NCI-H446 (cell line): ENCODE measurements at places on chromosomes 4 and X.

- peak; percentile 5 for DNase-seq
Measured at GRCh38 chr4:81214881-81215868, at the start of gene PRKG2. Gene PRKG2 (minus strand): TSS chr4:81215222. CDS start chr4:81205047, 10,175 bp downstream.

GRCh38 chr4:115687052-115687755, 573.8 kb upstream of the NDST4 start:
- no peak for DNase-seq

GRCh38 chr4:171524903-171525302, 288.3 kb upstream of the GALNTL6 start:
- no peak for DNase-seq

GRCh38 chrX:115547448-115547847, 13.5 kb upstream of the PLS3 start:
- DNase-seq: no peak

DNA sequence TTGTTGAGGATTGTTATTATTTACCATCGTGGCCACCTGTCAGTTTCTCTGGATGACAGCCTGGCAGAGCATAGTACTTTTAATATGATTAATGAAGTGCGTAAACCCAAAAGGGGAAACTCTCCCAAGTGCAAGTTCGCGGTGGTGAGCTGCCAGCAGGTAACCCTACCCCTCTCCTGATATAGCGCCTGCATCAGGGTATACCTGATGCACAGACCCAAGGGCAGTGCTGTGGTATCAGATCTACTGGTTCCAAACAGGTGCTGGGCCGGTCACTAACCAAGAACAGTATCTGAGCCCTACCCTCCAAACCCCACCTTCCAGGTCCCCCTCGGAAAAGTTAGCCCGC, 1.6 kb downstream of the RNF150 start:
- no peak for DNase-seq

DNA sequence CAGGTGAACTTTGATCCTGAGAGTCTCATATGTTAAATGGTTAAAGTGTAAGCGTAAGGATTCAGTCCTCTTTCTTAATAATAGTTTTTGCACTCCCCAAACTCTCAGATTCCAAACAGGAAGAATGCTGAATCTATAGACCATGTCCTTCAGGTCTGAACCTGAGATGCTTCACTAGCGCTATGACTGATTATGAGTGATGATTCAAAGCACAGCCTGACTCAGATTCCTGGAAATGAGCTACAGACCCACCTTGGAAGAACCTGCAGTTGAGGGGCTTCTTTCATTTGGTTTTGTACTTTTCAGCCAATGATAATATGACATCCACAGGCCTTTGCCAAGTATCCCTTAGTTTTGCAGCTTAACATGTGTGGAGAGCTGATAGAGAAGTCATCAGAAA, 1.4 kb downstream of the EDNRA start:
- no peak for DNase-seq

GRCh38 chr4:188437535-188437934, 298.3 kb downstream of the TRIML1 start:
- no peak for DNase-seq

DNA sequence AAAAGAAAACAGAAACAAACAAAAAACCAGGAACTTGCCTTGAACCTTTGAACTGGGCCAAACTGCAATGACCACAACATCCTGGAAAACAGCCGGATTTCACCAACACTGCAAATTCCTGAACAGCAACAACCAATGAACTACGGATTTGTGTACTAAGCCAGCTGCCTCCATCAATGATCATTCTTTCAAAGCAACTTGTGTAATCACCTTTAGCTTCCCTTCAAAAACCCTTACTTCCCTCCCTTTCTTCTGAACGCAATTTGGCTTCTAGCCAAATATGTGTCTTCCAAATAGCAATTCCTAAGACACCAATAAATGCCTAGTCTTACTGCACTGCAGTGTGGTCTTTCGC, 98.5 kb upstream of the FAM47C start:
- DNase-seq: no peak

DNA sequence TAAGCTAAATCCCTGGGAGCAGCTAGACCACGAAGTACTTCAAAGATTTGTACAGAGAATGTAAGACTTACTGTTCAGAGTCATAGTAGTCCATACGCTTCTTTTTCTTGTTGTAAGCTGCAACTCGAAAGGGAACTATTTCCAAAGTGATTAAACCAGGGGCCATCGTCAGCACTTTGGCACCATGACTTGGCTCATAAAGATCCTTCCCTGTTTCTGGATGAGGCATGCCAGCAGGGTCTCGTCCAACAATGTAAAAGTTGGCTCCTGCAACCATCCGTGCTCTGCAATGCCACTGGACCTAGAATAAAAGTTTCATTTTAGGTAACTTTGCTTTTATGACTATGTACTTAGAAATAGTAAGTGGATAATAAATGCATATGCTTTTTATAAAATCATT, 88.5 kb downstream of the PAPSS1 start:
- DNase-seq: peak; percentile 64

DNA sequence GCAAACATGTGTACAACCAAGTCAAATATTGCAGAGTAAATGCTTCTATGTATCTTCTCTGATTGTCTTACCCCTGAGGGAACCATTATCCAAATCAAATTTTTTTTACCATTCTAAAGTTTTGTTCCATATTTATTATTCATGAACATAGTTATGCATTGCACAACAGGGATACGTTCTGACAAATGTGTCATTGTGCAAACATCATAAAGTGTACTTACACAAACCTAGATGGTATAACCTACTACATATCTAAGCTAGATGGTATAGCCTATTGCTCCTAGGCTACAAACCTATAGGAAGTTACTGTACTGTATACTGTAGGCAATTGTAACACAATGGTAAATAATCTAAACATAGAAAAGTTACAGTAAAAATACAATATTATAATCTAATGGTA, 23.4 kb downstream of the BEX3 start:
- no peak for DNase-seq

DNA sequence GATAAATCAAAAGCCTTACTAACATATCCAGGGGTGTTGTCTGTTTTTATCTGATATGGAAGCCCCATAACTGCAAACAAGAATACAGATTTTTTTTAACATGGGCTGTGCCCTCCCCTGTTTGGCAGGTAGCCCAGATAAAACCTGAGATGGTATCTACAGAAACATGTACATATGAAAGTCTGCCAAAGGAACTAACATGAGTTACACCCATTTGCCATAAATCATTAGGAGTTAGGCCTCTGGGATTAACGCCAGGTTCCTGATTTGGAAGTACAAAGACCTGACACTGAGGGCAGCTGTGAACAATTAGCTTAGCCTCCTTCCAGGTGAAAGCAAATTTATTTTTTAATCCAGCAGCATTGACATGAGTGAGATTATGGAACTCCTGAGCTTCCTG, 264.3 kb downstream of the TECRL start:
- DNase-seq: peak; percentile 94

DNA sequence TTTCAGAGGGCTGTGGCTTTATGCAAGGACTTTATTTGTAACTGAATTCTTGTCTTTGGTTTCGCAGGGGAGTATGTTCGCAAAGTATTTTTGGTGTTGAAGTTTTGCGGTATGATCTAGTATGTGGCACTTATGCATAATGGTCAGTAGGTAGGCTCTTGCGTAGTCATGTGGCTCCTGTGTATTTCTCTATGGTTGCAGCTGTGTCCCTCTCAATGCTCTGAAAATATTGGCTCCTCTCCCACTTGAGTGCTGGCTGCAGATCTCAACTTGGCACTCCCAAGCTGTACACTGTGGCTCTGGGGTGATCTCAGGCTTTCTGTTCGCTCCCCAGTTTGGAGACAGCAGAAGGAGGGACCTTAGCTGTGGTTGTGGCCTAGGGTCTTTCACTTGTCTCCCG, 24.8 kb downstream of the ARMCX5 start:
- no peak for DNase-seq
